Globus pallidus (tissue), 1 donor: ENCODE measurements at places on chromosomes 3 and 15.
A peak's percentile ranks its signal among the peaks of the same experiment; 100 is the strongest.

DNA sequence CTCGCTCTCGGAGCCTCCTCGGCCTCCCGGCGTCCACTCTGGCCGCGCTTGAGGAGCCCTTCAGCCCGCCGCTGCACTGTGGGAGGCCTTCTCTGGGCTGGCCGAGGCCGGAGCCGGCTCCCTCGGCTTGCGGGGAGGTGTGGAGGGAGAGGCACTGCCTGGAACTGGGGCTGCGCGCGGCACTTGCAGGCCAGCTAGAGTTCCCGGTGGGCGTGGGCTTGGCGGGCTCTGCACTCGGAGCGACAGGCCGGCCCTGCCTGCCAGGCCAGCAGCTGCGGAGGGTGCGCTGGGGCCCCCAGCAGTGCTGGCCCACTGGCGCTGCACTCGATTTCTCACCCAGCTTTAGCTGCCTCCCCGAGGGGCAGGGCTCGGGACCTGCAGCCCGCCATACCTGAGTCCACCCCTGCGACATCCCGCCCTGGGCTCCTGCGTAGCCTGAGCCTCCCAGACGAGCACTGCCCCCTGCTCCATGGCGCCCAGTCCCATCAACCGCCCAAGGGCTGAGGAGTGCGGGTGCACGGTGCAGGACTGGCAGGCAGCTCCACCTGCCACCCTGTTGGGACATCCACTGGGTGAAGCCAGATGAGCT is 765.0 kb downstream of the IGSF11 start:
- DNase-seq: no peak

- peak; percentile 55 for DNase-seq
Observed at GRCh38 chr3:113275929-113276750, 64.8 kb downstream of the BOC start.

- peak; percentile 75 for DNase-seq
Observed at GRCh38 chr3:171419457-171419856, 40.7 kb downstream of the TNIK start.

DNA sequence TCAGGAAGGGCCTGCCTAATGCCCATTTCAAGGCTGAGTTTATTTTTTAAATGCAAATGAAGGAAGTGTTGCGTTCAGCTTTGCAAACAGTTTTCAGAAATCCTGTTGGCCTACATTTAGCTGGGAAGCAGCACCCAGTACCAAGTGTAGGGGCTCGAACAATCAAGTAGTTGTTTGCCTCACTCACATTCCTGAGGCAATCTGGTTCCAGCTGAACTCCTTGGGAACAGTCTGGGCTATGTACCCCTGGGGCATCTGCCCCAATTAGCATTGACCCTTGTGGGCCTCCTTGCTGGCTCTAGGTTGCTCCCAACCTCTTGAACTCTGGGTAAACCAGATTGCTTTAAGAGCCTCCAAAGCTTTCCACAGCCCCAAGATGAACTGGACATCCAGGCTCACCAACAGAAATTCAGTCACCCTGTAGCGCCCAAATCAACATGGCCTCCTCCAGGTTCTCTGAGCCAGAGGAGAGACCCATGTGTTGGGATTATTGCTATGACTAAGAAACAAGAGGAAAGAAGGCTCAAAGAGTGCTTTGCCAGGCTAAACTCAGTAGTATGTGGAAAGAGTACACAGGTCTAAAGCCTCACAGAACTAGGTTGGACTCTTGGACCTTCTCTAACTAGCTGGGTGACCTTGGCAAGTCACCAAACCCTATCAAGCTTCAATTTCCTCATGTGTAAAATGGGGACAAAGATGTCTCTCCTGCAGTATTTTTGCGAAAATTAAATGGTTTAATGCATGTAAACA is 532.7 kb downstream of the SOX2 start:
- DNase-seq: peak; percentile 76

DNA sequence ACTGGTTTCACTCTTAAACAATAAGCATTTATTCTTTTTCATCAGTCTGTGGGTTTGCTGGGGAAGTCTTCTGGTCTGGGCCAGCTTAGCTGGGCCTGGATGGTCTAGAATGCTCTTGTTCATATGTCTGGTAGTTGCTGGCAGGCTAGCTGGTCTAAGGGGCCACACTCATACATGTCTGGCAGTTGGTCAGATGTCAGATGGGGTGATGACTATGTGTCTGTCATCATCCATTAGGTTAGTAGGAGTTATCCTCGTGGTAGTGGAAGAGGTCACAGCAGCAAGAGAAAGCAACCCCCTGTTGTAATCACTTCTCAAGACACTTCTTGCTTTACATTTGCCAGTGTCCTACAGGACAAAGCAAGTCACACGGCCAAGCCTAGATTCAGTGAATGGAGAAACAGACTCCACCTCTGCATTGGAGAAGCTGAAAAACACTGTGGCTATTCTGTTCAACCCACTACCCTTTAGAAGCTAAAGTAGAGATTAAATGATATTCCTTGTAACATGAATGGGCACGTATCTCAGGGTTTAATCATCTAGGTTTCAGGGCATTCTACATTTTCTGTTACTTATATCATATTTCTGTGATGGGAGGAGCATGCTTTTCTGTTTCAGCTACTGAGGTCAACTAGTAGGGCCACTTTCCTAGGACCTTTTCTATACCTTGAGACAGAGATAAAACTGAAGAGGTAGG is 5.5 kb upstream of the ARID3B start:
- DNase-seq: no peak

DNA sequence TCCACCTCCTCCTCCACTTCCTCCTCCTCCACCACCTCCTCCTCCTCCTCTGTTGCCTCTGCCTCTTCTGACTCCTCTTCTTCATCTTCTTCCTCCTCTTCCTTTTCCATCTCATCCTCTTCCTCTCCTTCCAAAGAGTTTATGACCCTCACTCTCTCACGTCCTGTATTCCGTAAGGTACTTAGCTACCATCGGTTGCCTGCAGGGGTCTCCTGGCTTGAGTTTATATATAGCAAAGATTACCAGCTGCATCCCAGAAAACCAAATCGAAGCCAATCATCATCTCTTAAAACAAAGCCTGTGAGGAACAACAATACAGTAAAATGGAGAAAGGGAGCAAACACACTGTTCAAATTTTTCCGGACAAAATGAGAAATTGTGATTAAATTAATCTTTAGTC is 317.4 kb downstream of the C3orf38 start:
- DNase-seq: no peak

GRCh38 chr15:22240403-22240802 is 160.1 kb downstream of the OR4M2 start:
- DNase-seq: no peak

DNA sequence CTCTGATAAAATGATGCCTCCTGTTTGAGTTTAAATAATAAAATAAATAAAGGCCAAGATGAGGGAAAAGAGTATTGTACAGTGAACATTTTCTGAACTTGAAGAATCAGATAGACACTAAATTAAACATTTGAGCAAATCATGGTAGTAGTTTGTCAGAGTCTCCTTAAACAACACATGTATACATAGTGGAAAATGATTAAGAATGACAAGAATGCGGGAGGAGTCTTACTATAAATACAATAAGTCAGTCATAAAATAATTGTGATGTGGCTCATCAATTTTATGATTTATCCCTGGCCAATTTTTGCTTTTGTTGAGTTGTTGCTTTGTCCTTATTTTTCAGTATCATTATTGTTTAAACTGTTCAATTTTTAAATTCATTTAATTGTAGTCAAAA is 158.0 kb upstream of the TMC3 start:
- DNase-seq: no peak

GRCh38 chr3:141243271-141243707 is 11.7 kb downstream of the PXYLP1 start:
- no peak for DNase-seq

DNA sequence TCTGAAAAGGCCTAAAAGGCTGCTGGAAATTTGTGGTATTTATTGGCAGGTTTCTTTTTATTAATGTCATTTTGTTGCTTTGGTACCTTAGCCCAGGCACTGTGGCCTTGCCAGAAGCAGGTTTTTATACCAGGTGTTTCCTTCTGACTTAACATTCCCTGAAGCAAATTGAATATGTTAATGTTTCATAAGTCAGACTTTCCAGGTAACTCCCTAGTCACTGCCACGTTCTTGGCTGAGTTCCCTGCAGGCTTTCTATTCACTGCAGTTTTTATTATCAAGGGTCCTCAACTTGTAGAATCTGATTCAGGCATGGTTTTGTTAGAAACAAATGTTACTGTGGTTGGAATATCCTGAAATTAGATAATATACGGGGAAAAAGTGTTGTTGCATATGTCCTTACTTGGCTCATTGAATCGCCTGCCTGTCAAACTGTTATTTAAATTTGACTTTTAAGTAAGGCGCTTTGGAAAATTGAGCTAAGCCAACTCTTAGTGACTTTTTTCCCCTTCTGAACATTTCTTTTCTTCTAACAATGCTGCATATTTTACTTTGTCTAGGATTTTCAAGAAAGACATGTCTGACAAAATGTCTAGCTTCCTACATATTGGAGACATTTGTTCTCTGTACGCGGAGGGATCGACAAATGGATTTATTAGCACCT is 22.9 kb downstream of the ITPR1 start:
- no peak for DNase-seq

- DNase-seq: no peak
Observed at GRCh38 chr3:141986548-141987107, 110.2 kb downstream of the ATP1B3 start.

DNA sequence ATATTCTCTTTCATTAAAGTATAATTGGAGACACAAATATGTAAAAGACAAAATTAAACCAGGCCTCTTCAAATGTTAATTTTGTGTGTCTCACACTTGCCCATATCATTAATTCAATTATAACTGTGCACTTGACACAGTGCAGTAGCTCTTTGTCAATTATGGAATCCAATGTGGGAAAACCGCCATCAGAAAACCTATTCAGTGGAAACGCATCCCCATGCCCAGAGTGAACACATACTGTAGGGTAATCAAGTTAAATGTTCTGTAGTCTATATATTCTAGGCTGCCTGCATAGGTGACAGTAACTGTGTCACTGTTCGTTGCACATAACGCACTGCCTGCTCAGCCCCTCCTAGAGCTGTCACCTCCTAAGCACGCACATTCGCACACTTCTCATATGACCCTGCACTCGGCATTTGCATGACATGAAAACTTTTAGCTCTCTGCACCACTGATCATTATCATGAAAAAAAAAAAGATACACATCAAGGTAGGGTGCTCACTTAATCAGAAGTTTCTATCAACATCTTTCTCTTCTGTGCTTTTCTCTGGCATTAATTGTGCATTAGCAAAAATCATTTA is 63.2 kb downstream of the MEIS2 start:
- DNase-seq: no peak

DNA sequence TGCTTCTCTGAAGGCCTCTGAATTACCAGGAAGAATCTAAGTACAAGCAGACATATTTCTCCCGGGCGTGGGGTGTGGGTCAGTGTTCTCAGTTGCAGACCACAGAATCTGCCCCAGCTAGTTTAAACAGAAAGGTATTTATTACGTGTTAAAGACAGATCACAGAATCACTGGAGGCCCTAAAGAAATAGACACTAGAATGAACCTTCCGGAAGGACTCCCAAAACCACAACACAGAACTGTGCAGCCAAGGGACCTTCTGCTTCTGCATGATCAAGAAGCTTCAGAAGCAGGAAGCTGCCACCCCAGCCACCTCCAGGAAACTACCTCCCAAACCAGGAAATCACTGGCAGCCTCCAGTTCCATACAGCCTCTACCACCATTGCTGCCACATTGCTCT is 32.7 kb upstream of the ZFAND6 start:
- no peak for DNase-seq

DNA sequence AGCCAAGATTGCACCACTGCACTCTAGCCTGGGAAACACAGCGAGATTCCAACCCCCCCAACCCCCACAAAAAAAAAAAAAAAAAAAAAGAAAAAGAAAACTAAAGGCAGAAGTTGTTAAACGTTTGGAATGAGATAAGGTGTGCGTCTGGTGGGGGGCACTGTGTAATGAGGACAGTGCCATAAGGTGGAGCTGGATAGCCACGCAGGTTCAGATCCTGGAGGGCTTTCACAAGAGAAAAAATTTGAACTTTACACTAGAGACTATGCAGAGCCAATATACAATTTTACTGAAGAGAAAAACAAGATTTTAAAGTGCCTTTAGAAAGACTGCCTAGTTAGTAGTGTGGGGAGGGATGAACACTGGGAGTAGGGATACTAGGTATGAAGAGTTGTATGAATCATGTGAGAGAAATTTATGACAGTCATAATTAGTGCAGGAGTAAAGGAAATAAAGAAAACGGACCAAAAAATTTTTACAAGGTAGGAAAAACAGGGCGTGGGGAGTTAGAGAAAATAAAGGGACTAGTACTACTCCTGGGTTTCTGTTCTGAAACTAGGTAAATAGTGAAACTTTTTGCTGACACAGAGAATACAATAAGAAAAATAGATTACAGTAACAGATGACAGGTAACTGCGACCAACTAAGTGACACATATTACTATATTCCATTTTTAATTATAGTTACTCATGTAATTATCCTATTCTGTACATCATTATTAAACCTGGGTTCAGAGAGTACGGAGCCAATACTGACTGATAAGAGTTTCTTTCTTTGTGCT is 108.1 kb downstream of the PEAK1 start:
- DNase-seq: no peak

DNA sequence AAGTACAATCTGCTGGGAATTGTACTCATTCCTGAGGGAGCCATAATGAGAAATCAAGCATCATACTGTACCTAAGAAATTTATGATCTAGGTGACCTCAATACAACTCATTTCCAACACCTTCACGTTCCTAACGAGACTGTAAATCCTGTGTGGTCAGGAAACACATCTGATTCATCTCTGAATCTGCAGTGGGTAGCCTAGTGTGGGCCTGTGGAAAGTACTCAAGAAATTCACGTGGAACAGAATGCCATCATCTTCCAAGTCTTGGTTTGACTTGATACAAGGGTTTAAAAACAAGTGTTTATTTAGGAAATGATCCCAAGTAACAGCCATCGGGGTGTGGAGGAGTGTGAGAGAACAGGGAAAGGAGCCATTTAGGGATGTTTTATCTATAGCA is 568.9 kb downstream of the EDEM1 start:
- no peak for DNase-seq

DNA sequence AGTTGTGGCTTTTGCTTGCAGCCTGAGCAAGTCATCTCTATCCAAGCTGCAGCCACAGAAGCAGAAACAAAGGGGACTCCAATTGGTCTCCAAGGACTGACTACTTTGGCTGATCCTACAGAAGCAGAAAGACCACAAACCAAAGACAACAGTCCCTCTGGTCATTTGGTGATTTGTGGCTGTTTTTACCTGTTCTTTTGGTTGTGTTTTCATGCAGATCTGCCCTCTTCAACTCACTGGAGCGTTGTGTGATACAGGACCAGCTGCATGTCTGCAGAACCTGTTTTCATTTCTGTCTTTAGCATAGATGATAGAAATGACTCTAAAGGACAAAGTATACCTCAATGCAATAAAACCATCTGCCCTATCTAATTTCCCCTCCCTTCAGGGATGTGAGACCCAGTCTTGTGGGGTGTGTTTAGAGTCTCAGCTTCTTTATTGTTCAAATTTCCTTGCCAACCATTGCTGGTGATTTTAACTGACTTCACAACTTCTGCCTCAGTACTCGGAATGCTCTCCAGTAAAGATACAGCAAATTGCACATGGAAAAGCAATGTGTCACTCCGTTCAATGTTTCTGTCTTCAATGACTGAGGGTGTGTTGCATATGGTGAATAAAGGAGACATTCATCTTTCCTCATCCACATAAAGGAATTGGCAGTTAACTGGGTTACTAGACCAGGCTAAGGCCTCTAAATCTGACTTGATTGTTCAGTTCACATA is 48.9 kb upstream of the SLC7A14 start:
- DNase-seq: no peak

- DNase-seq: no peak
Observed at GRCh38 chr3:33918126-33918756, 119.8 kb downstream of the PDCD6IP start.

- DNase-seq: no peak
Observed at GRCh38 chr15:99902248-99902928, 169.2 kb upstream of the LYSMD4 start.

GRCh38 chr3:15659254-15659975 is 57.9 kb downstream of the BTD start:
- no peak for DNase-seq
